ENCODE measurements at places on chromosomes 7 and 10. TPM values are rescaled to one million over a fixed set of nuclear protein-coding genes. Genes with fewer than 3 reads are reported as not detected.

PTF1A gene
- not detected for polyA plus RNA-seq

NPTX2 gene
- 0.32 TPM for polyA plus RNA-seq

ATOH7 gene
- polyA plus RNA-seq, result not detected

MMD2 gene
- not detected for polyA plus RNA-seq

TRIM56 gene
- 23.8 TPM for polyA plus RNA-seq

CYP26A1 gene
- polyA plus RNA-seq, result 0.21 TPM

MSMB gene
- not detected for polyA plus RNA-seq

ZNF503 gene
- 37.1 TPM for polyA plus RNA-seq

TEX36 gene
- polyA plus RNA-seq, result not detected

SLC26A5 gene
- polyA plus RNA-seq, result 0.91 TPM

HOXA6 gene
- 13.8 TPM for polyA plus RNA-seq

- no peak for DNase-seq
Observed at GRCh38 chr10:57891201-57892006, 376.3 kb downstream of the IPMK start.

- no peak for DNase-seq
Observed at GRCh38 chr10:69826094-69826493, 24.4 kb downstream of the COL13A1 start.

- no peak for DNase-seq
Observed at GRCh38 chr10:78462726-78463228, 429.1 kb downstream of the RPS24 start.

DNA sequence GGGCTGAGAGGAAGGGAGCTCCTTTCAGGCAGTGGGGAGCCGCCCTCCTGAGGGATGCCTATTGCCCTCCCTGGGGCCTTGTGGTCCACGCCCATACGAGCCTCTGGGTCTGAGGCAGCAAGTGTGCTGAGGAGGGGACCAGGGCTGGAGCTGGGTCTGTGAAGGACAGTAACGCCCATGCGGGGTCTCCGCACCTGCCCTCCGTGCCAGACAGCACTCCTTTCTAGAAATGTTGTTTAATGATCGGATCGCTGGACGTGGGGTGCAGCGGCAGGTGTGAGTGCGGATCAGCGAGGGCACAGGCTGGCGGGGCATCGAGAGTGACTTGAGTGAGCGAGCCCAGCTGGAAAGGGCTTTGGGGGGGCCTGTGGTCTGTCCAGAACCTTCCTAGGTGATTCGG, 70.1 kb downstream of the ELFN1 start:
- no peak for DNase-seq

DNA sequence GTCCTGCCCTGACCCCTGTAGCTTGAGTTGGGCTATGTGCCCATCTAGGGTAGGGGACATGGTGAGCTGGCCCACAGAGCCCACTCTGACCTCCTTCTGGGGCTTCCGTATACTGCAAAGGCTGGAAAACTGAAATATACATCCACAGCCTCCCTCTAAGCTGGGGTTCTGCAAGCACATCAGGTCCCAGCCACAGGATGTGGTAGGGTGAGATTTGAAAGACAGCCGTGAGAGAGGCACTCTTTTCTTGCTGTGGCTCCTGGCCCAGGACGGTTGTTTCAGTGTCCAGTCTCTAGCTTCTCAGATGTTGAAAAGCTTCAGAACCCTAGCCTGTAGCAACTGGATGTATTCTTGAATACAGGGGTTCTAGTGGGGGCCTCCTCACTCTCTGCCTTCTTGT, 60.1 kb upstream of the ADRB1 start:
- DNase-seq, result no peak

DNA sequence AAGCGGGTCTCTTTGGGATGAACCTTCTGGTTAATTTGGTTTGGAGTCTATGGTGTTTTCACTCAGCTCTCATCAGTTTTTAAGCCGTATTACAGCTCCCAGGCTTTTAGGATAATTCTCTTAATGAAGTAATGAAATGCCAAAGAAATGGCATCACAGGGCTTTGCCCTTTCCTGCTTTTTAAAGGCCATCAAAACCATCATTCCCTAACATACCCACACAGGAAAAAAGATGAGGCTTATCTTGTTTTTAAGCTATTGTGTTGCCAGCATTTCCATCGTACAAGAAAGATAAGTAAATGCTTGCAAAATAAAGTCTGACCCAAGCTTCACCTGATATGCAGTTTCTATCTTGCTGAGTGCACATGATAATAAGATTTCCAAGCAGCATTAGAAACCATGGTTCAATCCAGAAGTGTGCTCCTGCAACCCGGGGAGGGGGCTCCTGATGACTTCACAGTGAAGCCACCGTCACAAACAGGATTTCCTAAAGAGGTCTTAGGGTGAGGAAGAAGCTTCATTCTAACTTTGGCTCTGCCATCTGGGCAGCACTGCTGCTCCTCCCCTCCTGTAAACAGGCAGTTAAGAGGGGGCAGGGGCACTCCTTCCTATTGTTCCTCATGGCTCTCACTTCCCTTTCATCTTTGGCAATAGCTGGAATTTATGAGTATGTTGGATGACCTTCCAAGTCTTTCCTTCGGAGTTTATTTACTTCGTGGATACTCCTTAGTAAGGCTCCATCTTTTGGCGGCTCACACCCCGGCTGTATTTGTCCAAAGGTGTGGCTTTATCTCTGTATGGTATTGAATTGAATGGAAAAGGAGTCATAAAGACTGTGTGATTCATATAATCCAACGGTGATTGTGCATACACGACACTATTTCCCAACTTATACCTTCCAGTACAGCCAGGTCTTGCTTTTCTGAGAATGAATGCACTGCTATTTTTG, 55.2 kb upstream of the FAM133B start:
- DNase-seq, result no peak

DNA sequence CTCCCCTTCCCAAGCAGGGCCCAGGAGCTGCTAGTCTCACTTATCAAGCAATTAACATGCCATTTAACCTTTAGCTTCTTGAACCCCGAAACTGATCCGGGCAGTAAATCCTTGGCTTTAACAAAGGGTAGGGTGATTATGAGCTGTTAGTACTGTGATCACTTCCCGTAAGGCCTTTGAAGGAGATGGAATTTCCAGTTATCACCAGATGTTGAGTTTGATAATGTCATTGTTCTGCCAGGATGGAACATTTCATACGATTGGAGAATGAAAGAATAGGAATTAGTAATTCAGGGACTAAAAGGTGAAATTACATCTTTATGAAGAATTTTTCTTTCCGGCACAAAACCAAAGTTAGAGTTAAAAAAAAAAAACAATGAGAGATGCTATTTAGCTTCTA, 570.9 kb upstream of the FOXK1 start:
- DNase-seq, result no peak

DNA sequence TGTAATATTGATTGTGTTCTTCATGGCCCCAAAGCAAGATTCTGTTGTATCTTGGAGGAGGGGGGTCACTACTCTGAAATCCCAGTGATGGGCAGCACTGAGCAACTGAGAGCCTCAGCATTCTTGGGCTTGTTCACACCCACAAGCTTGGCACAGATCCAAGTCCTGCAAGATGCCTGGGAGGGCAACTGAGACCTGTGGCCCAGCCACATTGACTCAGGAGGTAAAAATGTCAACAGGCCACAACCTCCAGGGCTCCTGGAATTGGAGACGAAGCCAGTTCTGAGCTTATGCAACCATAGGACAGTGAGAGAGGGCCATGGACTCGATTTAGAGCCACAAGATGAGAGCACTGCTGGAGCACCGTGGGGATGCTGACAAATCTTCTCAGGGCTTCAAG, 3.1 kb upstream of the DOCK1 start:
- no peak for DNase-seq

GRCh38 chr10:78342827-78343653, 309.4 kb downstream of the RPS24 start:
- no peak for DNase-seq

GRCh38 chr10:67837541-67838314, at the start of gene DNAJC12:
TSS of gene DNAJC12 (minus strand) at chr10:67838188. CDS start at chr10:67838011, 177 bp downstream.
- peak; percentile 56 for DNase-seq

DNA sequence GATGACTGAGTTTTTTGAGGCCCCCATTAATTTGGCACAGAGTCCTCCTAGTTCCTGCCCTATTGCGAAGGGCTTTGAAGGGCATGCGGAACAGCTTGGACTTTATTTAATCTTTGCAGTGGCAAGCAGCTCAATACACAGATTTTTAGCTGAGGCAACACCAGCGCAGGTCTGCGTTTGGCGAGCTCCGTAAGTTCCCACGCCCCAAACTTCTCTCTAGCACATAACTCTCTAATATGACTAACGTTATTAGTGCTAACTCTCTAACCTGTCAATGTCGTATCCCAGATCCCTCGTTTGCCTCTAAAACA, 366 bp upstream of the TAF3 start:
- no peak for DNase-seq

- DNase-seq, result no peak
Observed at GRCh38 chr7:88169717-88170320, 50.0 kb downstream of the SRI start.

DNA sequence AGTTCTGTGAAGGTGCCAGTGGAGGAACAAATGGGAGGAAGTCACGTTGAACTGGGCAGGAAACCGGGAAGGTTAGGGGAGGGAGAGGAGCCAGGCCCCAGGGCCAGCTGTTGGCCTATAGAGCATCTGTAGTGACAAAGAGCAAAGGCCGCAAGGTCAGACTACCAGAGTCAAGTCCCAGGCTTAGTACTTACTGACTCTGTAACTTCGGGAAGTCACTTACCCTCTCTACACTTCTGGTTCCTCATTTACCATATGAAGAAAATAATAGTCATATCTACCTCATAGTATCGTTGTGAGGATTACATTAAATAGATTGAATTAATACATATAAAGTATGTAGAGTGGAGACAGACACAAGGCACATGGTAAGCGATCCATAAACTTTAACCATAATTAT, 101.8 kb upstream of the FZD1 start:
- no peak for DNase-seq

- DNase-seq, result no peak
Observed at GRCh38 chr7:98283127-98283886, 1.8 kb downstream of the BRI3 start.

- no peak for DNase-seq
Observed at GRCh38 chr10:75228278-75228677, 7.5 kb downstream of the COMTD1 start.

GRCh38 chr10:27319752-27320431, 79.3 kb upstream of the ACBD5 start:
- DNase-seq, result peak; percentile 29

- DNase-seq, result peak; percentile 2
Observed at GRCh38 chr7:31948029-31948428, 122.2 kb downstream of the PDE1C start.

GRCh38 chr7:18292584-18292983, 203.0 kb upstream of the HDAC9 start:
- DNase-seq, result no peak

DNA sequence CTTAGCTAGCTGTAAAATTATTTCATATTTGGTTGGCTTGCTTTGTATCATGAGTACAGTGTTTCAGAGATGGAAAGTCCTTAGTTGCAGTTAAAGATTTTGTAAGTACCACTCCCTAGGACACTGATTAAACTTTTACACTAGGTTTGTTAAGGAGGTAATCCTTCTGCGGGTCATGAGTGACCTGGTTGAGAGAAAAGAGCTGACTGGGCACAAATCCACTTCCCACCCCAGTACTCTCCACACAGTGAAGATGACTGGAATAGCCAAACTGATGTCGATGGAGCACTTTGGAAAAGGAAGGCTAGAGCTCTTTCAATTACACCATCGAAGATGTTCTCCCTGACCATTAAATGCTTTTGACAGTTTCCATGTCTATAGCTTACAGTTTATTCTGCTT, 191.9 kb downstream of the CSTF2T start:
- DNase-seq, result no peak

- no peak for DNase-seq
Observed at GRCh38 chr10:99656199-99657064, 2.9 kb upstream of the ENTPD7 start.

DNA sequence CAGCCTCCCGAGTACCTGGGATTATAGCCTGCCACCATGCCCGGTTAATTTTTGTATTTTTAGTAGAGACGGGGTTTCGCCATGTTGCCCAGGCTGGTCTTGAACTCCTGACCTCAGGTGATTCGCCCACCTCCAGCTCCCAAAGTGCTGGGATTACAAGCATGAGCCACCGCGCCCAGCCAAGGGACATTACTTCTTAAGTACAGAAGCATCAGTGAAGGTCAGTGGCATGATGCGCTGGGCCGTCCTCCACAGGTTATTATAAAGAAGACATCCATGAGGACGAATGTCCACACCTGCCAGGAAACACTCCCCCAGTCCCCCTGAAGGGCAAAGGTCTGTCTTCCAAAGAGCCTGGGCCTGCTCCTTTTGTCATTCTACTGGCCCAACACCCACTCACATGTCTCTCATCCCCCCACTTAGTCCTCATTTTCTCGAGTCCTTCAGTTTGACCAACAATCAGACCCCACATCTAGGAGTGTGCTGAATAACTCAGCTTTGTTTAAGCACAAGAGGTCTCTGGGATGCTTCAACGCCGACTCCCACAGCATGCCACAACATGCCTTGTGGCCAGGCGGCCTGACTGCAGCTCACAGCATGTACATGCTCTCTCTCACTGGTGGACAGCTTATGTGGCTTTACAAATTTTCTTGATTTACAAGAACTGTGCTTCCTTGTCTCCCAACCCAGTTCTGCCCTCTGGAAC, 73.0 kb downstream of the CTBP2 start:
- DNase-seq, result no peak

GRCh38 chr7:134013249-134013648, 113.9 kb upstream of the LRGUK start:
- DNase-seq, result no peak

GRCh38 chr7:130740606-130741005, 6.6 kb upstream of the KLF14 start:
- no peak for DNase-seq

- no peak for DNase-seq
Observed at GRCh38 chr7:6382817-6383216, 64.9 kb downstream of the DAGLB start.

DNA sequence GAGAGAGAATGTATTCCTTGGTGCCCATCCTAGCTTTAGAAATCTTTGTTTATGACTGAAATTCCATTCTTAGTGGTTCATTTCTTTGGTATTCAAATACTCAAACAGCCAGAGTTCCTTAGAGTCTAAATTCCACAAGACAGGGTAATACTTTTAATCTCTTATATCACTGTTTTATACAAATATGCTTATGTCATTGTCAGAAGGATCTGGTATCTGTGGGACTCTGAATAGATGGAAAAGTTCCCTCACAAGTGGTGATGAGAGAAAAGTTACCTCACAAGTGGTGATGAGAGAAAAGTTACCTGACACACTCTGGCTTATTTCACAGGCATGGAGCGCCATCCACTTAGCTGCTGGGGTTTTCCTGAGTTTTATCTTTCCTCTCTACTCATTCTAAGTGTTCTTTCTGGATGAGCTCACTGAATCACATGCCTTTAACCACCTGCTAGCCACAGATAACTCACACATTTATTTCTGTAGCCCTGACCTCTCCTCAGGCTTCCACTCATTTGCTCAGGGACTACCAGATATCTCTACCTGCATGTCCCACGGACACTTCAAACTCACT, 784.0 kb downstream of the SUGCT start:
- DNase-seq, result no peak

DNA sequence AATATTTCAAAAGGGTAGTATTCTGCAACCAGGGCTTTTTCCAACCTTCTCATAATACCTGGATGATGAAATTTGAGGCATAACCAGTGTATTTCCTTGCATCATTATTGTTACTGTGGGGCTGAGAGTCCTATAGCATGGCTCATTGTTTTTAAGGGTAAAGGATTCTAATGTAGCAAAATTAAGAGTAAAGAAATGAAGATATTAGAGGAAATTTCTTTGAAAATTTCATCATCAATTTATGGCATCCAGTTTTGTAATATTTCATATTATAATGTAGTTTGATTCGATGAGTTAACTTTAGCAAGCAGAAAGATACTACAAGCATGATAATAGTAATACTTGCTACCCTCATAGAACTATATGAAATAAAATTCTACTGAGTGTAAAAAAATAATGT, 387.3 kb upstream of the LRGUK start:
- DNase-seq, result no peak
